Esophagus squamous epithelium (tissue), 5 donors: ENCODE measurements at places on chromosomes 6 and 20.

GRCh38 chr6:158686791-158687381, 37.0 kb downstream of the SYTL3 start:
- no peak for DNase-seq
- no peak overlapping the region for H3K4me3 ChIP-seq
- no peaks in the 10 kb centered on the region for H3K27me3 ChIP-seq
- H3K4me1 ChIP-seq = peaks cover 43% of the 10 kb centered on the region
- peak overlapping the region; percentile 66 for H3K27ac ChIP-seq

DNA sequence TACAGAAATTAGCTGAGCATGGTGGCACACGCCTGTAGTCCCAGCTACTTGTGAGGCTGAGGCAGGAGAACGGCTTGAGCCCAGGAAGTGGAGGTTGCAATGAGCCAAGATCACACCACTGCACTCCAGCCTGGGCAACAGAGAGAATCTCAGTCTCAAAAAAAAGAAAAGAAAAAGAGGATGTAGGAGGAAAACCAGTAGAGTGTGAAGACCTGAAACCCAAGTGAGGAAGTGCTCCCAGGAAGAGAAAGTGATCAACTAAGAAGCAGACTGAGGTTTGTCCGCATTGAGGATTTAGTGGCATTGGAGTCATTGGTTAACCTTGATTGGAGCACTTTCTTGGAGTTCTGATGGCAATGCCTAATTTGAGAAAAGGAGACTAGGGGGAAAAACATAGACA, 20.6 kb upstream of the TASP1 start:
- no peak overlapping the region for H3K27ac ChIP-seq
- no peak for DNase-seq
- H3K27me3 ChIP-seq = no peaks in the 10 kb centered on the region
- no peaks in the 10 kb centered on the region for H3K36me3 ChIP-seq

GRCh38 chr6:32844839-32845383, 1.1 kb upstream of the PSMB8 start:
- H3K27ac ChIP-seq = peak overlapping the region; percentile 92
- no peak for DNase-seq
- no peaks in the 10 kb centered on the region for H3K27me3 ChIP-seq
- H3K4me1 ChIP-seq = peaks cover 52% of the 10 kb centered on the region
- peak overlapping the region; percentile 60 for H3K4me3 ChIP-seq

DNA sequence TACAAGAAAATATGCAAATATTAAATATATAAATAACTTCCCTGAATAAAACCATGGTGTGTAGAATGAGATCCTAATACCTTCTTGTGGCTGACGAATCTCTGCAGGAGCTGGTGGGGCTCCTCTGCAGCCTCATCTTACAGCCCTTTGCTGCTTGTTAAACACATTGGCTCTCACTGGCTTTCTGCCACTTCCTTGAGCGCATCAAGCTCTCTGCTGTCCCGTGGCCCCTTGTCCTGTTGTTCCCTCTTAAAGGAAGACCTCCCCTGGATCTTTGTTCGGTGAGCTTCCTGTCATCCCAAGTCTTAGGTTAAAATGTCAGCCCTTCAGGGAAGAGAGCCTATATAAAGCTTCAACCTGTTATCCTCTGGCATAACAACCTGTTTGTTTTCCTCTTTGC, 519.6 kb downstream of the DOK5 start:
- H3K4me1 ChIP-seq = no peaks in the 10 kb centered on the region
- H3K27ac ChIP-seq = no peak overlapping the region
- DNase-seq = no peak

DNA sequence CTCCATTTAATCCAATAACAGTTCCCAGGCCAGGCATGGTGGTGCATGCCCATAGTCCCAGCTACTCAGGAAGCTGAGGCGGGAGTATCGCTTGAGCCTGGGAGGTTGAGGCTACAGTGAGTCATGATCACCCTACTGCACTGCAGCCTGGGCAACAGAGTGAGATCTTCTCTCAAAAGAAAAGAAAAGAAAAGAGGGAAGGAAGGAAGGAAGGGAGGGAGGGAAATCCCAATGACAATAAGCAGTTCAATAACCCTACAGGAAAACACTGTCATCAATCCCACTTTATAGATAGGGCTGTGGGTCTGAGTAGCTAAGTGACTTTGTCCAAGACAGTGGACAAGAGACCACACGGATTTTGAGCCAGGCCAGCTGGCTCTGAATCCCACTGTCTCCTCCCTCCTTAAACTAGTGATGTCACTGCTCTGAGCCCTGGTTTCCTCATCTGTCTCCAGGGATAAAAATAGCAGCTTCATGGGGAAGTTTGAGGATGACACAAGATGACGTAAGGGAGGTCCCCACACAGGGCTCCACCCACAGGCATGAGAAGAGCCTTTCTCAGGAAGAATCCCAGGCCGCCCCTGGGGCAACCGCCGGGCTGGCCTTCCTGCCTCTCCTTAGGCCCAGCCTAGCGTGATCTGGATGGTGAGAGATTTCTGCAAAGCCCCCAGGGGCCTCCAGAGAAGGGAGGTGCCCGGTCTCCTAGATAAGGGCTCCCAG, 7.2 kb upstream of the TRIB3 start:
- peak overlapping the region; percentile 63 for H3K27ac ChIP-seq
- DNase-seq = no peak
- H3K4me1 ChIP-seq = peaks cover 20% of the 10 kb centered on the region
- H3K36me3 ChIP-seq = no peaks in the 10 kb centered on the region
- H3K27me3 ChIP-seq = no peaks in the 10 kb centered on the region
